Activated CD4-positive, alpha-beta T cell treated with anti-CD3 and anti-CD28 coated beads, Interleukin-2, amount 10 ng/mL, durations not matched to agents 7 days and 5 days (primary cell): ENCODE measurements at places on chromosomes 5 and 9. TPM values are rescaled to one million over a fixed set of nuclear protein-coding genes. Genes with fewer than 3 reads are reported as not detected.

BARHL1 gene
- not detected for total RNA-seq

GRCh38 chr5:80931411-80931810 lies 28.8 kb upstream of the RASGRF2 start:
- H3K36me3 ChIP-seq, result no peaks in the 10 kb centered on the region
- peaks cover 3% of the 10 kb centered on the region for H3K4me1 ChIP-seq
- H3K27me3 ChIP-seq, result no peaks in the 10 kb centered on the region
- H3K4me3 ChIP-seq, result no peak overlapping the region
- no peak for DNase-seq

RXFP3 gene
- not detected for total RNA-seq

COL27A1 gene
- 0.22 TPM for total RNA-seq

COX7C gene
- total RNA-seq, result 441 TPM

DNA sequence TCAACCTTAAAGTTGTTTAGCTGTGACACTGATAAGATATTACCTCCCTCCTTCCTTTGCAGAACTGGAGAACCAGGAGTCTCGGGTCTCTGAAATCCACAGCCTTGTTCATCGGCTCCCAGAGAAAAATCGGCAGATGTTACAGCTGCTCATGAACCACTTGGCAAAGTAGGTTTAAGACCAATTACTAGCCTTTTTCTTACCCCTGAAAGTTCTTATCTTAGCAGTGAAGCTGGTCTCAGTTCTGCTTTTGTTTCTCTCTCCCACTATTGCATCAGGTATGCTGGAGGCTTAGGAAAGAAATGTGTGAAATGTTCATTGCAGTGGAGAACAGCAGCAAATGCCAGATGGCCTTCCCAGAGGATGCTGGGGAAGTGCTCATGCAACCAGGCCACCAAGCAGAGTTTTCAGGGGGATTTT lies 287.4 kb downstream of the ARHGAP26 start:
- H3K36me3 ChIP-seq, result peaks cover 55% of the 10 kb centered on the region
- H3K4me3 ChIP-seq, result no peak overlapping the region

DNA sequence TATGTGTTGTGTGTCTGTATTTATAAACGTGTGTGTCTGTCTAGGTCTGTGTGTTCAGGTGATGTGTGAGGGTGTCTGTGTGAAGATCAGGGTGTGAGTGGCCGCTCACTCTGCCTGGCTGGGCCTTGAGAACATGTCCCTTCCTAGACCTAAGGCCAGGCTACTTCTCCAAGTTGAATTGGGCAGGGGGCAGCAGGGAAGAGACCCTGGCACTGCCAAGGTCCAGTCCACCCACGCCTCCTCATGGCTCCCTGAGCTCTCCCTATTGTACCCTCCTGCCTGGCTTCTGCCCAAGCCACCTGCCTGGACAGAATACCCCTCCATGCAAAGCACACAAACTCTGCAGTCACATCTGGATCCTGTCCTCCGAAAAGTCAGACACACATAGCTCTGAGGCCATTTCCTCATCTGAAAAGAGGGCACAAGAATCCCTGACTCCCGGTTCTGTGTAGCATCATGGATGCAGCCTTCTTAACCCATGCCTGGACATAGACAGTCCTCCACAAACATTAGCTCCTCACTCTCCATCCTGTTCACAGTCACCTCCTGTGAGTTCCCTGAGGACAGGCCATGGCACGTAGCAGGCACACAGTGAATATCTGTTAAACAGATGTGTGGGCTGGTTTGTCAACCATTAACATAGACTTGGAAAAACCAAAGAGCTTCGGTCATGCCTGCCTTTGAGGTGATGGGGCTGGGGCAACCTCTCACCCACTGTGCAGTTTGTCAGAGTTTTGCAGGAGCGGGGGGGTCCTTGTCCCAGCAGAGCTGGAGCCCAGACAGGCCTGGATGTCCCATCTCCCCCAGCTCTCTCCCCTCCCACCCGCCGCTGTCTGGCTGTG lies 167.8 kb upstream of the MVB12B start:
- H3K4me3 ChIP-seq, result no peak overlapping the region
- no peak overlapping the region for H3K27ac ChIP-seq
- no peaks in the 10 kb centered on the region for H3K36me3 ChIP-seq
- no peaks in the 10 kb centered on the region for H3K4me1 ChIP-seq
- H3K27me3 ChIP-seq, result no peaks in the 10 kb centered on the region

- H3K4me3 ChIP-seq, result no peak overlapping the region
- no peak overlapping the region for H3K27ac ChIP-seq
- no peaks in the 10 kb centered on the region for H3K36me3 ChIP-seq
- no peak for DNase-seq
Measured at GRCh38 chr9:117706421-117707116, 2.4 kb downstream of the TLR4 start.

- H3K4me1 ChIP-seq, result peaks cover 3% of the 10 kb centered on the region
- H3K36me3 ChIP-seq, result no peaks in the 10 kb centered on the region
- no peaks in the 10 kb centered on the region for H3K27me3 ChIP-seq
- no peak overlapping the region for H3K27ac ChIP-seq
- no peak overlapping the region for H3K4me3 ChIP-seq
- DNase-seq, result no peak
Measured at GRCh38 chr5:143559586-143560109, 156.2 kb upstream of the NR3C1 start.

DNA sequence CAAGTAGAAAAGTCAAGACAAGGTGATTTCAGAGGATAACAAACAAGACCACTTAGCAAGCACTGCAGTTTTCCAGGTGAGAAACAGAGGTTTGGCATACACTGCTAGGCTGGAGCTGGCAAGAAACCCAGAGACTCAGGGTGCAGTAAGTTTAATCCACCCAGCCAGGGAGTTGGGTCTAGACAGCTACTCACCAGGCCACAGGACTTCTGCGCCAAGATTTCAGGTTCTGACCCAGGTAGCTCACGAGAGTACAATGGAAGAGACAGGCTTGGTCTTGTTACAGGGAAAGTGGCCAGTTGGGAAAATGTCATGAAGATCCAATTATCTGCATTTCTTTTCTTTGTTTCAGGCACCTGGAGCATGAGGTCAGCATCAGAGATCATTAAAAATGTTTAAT lies 9.8 kb downstream of the SMIM23 start:
- H3K4me1 ChIP-seq, result no peaks in the 10 kb centered on the region
- peaks cover 4% of the 10 kb centered on the region for H3K27me3 ChIP-seq
- no peak overlapping the region for H3K27ac ChIP-seq
- DNase-seq, result no peak
- no peaks in the 10 kb centered on the region for H3K36me3 ChIP-seq
- no peak overlapping the region for H3K4me3 ChIP-seq

ZNF474 gene
- total RNA-seq, result not detected

DNA sequence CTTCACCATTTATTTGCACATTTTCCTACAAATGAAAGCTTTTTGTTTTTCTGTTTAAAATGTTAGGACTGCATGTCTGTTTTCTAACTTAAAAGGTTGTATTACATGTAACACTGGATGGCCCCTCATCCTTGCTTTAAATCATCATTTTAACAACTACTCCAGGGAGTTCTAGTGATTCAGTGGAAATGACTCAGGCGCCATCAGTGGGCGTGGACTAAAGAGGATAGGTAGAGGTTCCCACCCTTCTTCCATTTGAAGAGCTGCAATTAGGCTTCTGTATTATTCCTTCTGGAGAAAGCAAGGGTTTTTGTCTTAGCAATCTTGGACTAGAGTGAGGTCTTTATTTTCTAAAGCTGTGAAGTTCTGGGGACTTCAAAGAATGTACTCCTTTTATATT lies 213.7 kb downstream of the TMEM38B start:
- peaks cover 6% of the 10 kb centered on the region for H3K27me3 ChIP-seq
- DNase-seq, result no peak

- peaks cover 5% of the 10 kb centered on the region for H3K36me3 ChIP-seq
- no peaks in the 10 kb centered on the region for H3K4me1 ChIP-seq
Measured at GRCh38 chr9:2723376-2724065, 6.2 kb downstream of the KCNV2 start.

DNA sequence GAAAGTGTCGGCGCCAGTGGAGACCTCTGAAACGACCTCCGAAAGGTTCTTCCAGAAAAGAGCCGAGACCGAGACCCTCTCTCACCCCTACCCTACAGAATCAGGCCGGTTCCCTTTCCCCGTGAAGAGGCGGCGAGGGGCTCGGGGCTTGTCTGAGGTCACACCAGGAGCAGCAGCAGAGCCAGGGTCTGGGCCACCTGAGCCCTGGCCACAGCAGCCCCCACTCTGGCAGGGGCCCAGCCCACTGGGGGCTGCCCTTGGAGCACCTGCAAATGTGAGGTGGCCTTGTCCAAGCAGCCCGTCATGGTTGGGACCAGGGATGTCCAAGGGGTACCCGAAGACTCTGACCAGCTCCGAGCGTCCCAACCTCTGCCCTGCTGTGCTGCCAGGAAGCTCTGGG lies 9.2 kb downstream of the AGPAT2 start:
- no peaks in the 10 kb centered on the region for H3K36me3 ChIP-seq
- no peaks in the 10 kb centered on the region for H3K27me3 ChIP-seq
- no peak for DNase-seq
- no peak overlapping the region for H3K4me3 ChIP-seq
- no peak overlapping the region for H3K27ac ChIP-seq

DNA sequence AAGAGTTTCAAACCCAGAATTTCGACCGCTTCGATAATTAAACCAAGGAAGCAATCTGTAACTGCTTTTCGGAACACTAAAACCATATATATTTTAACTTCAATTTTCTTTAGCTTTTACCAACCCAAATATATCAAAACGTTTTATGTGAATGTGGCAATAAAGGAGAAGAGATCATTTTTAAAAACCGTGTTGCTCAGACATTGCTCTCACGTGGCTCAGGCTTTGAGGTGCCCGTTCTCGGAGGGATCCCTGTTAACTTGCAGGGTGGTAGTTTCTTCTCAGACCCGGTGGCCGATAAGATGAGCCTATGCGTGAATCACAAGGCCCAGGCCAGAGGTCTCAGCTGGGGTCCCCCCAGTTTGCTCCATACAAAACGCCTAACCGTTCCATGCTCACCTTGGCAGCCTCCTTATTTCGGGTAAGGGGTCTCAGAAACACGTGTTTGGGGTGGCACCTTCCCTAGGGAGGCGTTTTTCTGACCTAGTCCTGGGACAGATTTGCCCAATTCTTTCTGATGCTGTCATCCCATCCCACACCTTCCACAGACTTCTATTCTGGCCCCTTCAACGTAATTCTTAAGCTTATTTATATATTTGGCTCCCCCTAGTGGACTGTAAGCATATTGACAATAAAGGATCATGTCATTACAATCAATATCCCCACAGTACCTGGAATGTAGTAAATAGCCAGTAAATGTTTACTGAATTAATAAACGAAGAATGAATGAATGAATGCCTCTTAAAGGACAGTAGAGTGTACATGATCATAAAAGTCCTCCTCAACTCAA lies 48.1 kb downstream of the THBS4 start:
- H3K27ac ChIP-seq, result peak overlapping the region; percentile 78
- DNase-seq, result no peak
- H3K36me3 ChIP-seq, result no peaks in the 10 kb centered on the region
- H3K4me3 ChIP-seq, result peak overlapping the region; percentile 70
- peaks cover 18% of the 10 kb centered on the region for H3K4me1 ChIP-seq

DNA sequence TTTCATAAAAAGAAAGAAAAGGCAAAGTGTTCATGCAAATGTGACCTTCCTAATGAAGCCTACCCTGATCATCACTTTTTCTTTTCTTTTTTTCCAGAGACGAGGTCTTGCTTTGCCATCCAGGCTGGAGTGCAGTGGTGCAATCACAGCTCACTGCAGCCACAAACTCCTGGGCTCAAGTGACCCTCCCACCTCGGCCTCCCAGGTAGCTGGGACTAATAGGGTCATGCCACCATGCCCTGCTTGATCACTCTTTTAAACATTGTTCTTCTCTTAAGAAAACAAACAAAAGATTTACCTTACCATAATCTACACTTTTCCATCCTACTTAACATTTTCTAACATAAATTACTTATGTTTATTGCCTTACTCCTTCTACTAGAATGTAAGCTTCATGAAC lies 8.5 kb upstream of the GOLGA1 start:
- H3K36me3 ChIP-seq, result peaks cover 6% of the 10 kb centered on the region
- H3K4me3 ChIP-seq, result no peak overlapping the region
- H3K27me3 ChIP-seq, result no peaks in the 10 kb centered on the region
- H3K4me1 ChIP-seq, result no peaks in the 10 kb centered on the region
- no peak for DNase-seq

PCDHGA11 gene
- total RNA-seq, result not detected

SLC35A4 gene
- total RNA-seq, result 96.6 TPM

DNA sequence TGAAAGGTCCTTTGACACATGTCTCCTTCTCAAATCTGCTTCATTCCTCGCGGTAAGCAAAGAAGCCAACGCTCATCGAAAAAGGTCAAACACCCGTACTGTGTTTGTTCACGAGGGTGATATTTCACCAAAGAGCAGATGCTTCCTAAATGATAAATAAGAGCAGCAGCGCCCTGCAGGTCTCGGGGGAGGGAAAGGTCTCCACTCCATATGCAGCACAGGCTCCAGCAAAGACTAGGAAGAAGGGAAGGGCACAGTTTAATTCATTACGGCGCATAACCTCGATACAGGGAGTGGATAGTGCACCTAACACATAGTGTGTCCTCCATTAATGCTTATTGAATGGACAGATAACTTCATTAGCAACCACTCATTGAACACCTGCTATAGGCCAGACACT lies 593.3 kb downstream of the CDK5RAP2 start:
- no peak overlapping the region for H3K27ac ChIP-seq
- no peak overlapping the region for H3K4me3 ChIP-seq
- H3K4me1 ChIP-seq, result no peaks in the 10 kb centered on the region
- peaks cover 2% of the 10 kb centered on the region for H3K27me3 ChIP-seq
- no peaks in the 10 kb centered on the region for H3K36me3 ChIP-seq

DNA sequence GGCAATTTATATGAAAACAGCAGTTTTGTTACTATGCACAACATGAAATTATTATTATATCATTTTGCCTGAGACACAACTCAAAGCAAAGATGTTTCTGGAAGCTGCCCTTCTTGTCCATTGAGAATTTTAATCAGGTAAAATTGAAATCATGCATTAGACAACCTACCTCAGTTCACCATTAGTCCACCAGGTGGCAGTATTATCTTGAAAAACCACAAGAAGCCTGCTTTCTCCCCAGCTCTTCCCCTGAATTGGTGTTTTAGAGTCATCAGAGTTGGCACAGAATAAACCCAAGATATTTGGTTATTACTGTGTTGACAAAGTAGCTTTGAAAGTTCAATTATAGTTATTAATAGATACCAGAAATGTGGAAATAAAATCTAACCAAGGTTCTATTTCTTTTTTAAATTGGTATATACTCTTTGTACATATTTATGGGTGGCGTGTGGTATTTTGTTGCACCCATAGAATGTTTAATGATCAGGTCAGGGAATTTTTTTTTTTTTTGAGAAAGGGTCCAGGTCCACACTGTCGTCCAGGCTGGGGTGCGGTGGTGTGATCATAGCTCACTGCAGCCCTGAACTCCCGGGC lies 25.7 kb downstream of the UTP15 start:
- H3K27ac ChIP-seq, result no peak overlapping the region
- H3K4me1 ChIP-seq, result no peaks in the 10 kb centered on the region
- no peak overlapping the region for H3K4me3 ChIP-seq
- peak; percentile 77 for DNase-seq
- peaks cover 2% of the 10 kb centered on the region for H3K27me3 ChIP-seq

DNA sequence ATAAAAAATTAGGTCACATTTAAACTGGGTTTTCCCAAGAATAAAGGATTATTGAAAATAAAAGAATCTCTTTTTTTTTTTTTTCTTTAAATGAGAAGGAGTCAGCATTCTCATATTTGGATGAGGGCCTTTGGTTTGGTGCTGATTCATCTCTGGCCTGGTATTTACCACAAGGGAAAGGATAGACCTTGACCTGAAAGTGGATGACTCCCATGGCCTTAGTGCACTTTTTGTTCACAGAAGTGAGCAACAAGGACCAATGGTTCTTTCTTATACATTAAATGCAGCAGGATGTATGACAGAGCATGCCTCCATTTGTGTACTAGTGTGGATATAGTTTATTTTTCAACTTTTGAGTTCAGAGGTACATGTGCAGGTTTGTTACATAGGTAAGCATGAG lies 6.9 kb downstream of the YTHDC2 start:
- no peak overlapping the region for H3K27ac ChIP-seq
- no peak overlapping the region for H3K4me3 ChIP-seq
- DNase-seq, result no peak
- H3K36me3 ChIP-seq, result peaks cover 42% of the 10 kb centered on the region

IFNA21 gene
- total RNA-seq, result not detected
